T-helper 9 cell (primary cell): ENCODE measurements at places on chromosomes 13 and 19.
A peak's percentile ranks its signal among the peaks of the same experiment; 100 is the strongest.

DNA sequence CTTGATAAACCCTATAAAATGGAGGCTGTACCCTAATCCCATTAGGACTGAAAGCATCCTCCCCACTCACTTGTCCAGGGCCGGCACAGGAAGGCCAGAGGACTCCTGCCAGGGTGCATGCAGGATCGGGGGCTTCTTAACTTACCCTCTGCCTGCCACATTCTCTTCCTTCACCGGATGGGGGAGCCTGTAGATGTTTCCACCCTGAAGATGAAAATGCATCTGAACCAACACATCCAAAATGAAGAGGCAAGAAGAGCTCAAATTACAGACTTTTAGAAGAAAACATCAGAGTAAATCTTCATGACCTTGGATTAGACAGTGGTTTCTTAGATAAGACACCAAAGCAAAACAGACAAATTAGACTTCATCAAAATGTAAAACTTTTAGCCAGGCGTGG, 25.9 kb upstream of the NAPA start:
- DNase-seq, result no peak

GRCh38 chr19:57171551-57172081, 4.3 kb upstream of the DUXA start:
- peak; percentile 27 for DNase-seq

DNA sequence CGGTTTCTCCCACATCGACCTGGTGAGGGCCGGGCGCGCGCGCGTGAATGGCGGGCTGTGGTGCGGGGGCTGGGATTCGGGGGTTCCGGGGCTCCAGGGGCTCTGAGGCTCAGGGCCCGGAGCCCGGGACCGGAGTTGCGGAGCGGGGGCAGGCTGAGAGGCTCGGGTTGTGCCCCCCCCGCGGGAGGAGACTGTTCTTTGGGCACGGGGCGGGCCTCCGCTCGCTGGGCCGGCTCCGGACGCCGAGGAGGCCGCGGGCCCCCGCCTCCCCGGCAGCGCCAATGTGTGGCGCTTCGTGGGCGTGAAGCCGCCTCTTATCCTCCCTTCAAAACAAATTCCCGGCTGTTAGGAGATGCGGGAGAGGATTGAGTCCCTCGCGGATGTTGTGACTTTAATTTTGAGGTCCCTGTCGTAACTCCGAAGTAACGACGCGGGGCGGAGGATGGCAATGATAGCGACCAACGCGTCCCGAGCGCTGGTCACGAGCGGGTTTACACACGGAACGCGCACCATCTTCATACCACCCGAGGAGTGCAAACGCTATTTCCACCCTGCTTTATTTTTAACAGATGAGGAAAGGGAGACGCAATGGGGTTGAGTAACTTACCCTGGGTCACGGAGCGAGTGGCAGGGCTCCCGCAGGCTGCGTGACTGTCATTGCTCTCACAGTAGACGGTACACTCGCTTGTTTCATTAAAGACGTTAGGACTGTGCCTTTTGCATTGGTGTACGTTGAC, 536 bp downstream of the UBA2 start:
- DNase-seq, result no peak

GRCh38 chr13:33184112-33184490, 101.5 kb downstream of the STARD13 start:
- no peak for DNase-seq

DNA sequence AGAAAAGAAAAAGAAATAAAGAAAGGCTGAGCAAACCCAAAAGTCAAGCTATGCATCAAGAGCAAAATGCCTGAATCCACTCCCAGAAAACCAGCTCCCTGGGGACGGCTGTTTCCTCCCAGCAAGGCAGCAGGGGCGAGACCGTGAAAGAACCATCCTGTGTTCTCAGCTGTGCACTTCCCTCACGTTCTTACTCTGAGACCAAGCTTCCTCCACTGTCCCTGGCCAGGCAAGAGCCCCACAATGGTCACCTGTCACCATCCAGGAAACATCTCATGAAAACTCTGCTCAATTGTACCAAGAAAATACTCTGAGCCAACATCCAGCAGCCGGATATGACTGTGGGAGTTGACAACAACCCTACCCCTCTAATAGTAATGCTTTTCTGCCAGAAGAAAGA, 22.9 kb downstream of the RAB20 start:
- no peak for DNase-seq

GRCh38 chr19:58315580-58315979, 10.4 kb downstream of the ERVK3-1 start:
- no peak for DNase-seq

- no peak for DNase-seq
These were observed 63.5 kb downstream of the TSHZ3 start for GRCh38 chr19:31285744-31286143.

DNA sequence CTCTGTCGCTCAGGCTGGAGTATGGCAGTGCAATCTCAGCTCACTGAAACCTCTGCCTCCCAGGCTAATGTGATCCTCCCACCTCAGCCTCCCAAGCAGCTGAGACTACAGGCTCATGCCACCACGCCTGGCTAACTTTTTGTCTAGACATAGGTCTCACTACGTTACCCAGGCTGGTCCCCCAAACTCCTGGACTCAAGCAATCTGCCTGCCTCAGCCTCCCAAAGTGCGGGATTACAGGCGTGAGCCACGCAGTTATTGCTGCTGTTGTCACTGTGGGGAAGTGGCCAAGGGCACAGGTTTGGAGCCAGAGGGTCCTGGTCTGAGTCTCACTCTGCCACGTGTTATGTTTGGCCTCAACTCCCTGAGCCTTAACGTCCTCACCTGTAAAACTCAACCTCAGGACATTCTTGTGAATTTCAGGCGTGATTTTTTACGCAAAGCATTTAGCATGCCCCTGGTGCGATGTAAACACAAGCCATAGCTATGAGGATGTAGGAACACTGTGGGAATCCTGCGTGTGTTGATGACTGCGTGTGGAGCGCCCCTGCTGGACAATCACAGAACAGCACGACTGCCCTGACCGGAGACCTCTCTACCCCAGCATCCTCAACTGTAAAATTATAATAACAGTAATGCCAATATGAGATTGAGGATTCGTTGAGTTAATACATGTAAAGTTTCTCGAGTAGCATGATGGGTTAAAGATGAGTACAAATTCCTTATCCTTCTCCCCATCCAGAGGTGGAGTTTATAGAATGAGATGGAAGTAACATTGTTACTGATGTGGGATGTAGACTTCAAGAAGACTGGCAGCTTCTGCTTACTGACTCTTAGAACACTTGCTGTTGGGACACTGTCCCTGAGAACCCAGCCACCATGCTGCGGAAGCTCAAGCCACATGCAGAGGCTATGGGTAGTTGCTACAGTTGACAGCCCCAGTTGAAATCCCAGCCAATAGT, 41.8 kb upstream of the PNMA8B start:
- peak; percentile 66 for DNase-seq

DNA sequence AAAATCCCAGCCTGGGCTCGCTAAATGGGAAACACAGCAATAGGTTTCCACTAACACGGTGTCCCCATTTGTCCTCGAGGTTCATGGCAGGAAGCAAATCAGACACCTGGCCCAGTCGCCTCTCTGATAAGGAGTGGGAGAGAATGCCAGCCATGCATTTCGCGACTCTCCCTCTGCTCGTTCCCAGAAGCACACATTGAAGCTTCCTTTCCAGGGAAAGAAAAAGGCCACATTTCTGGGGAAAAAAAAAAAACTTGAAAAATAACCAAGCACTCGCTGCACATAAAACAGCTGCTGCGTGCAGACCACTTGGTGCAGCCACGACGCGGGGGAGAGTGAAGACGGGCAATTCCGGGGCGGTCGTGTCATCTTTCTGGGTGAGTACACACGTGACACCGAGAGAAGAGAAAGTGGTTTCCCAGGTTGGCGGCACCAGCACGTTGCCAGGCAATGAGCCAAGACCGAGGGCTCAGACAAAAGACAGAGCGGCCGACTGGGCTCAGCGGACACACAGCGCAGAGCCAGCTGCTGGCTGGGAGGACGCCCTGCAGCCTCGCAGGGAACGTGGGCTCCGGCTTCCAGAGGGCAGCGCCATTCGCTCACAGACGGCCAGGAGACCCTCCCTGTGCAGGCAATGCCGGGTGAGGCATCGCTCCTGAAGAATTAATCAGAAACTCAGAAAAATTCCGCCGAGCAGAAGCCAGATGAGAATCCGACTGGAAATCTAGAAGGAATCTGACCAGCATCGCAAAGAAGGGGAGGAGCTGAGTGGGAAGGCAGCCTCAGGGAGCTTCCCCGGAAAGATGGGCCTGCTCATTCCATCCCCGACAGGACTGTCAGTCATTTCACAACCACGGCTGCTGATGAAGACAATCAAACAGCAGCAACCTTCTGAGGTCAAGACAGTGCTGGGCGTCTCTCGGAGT, 83.2 kb upstream of the IRS2 start:
- no peak for DNase-seq

DNA sequence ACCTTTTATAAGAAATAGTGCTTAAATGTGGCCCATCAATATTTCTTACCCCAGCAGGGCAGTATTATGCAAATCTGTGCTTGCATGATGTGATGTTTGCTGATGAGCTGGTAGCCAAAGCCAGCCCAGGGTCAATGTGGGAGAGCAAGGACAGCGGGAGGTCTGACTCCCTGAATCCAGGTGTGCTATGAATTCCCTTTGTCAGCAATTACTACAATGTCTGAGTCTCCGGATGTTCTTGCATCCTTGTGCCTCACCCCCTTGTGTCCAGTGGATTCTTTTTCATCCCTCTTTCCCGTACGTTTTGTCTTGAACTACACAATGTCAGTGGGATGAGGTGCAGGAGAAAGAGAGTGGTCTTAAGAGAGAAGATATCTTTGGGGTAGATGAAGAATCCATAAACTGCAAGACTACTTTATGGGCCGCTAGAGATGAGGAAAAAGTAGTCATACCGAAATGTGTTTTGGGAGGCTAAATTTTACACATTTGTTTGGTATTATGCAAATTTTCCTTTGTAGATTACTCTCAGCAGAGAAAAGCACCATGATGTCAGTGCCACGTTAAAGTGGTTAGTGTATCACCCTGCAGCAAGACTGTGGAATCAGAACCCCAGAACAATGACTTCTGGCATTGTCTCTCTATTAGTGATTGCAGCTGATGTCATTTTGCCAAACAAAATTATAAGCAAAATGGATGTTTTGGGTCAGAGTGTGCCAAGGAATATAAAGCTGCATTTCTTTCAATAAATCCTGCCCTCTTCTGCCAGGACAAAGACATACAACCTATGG, 53.5 kb upstream of the TSHZ3 start:
- no peak for DNase-seq

DNA sequence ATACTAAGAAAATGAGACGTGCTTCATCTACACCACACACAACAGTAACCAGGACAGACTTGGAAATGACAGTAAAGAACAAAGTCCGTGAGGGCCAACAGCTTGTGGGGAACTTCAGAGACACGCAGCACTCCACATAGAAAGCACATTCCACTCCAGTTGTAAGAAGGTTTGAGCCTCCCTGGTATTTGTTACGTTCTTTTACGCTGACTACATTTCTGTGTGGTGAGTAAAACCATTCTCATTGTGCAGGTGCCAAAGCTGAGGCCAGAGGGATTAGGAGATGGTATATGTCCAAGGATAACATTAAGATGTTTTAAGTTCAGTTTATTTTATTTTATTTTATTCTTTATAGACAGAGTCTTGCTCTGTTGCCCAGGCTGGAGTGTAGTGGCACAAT, 1189.9 kb downstream of the UQCRFS1 start:
- no peak for DNase-seq

GRCh38 chr19:41860419-41861115, 512 bp downstream of the RPS19 start:
- DNase-seq, result no peak

- no peak for DNase-seq
These were observed 187.7 kb downstream of the RAP2A start for GRCh38 chr13:97621631-97622030.

- no peak for DNase-seq
These were observed 92.8 kb downstream of the FAM216B start for GRCh38 chr13:42874221-42874620.

- no peak for DNase-seq
These were observed 34.2 kb downstream of the TDRD3 start for GRCh38 chr13:60431108-60431700.

DNA sequence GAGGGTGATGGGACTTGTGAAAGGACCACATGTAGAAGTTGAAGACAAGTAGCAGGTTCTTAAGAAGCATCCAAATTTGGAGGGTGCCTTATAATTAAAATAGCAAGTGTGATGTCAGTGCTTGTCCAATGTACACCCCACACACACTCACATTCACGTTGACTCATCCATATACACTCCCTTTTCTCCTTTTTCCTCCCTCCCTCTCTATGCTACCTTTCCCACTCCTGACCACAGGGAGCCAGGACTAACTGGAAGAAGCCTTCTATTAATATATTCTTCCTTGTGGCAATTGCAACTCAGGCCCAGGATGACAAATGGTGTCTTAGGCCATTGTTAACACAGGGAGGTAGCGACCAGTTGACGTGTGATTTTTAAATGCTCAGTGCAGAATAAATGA, 16.3 kb upstream of the GPR183 start:
- DNase-seq, result no peak

DNA sequence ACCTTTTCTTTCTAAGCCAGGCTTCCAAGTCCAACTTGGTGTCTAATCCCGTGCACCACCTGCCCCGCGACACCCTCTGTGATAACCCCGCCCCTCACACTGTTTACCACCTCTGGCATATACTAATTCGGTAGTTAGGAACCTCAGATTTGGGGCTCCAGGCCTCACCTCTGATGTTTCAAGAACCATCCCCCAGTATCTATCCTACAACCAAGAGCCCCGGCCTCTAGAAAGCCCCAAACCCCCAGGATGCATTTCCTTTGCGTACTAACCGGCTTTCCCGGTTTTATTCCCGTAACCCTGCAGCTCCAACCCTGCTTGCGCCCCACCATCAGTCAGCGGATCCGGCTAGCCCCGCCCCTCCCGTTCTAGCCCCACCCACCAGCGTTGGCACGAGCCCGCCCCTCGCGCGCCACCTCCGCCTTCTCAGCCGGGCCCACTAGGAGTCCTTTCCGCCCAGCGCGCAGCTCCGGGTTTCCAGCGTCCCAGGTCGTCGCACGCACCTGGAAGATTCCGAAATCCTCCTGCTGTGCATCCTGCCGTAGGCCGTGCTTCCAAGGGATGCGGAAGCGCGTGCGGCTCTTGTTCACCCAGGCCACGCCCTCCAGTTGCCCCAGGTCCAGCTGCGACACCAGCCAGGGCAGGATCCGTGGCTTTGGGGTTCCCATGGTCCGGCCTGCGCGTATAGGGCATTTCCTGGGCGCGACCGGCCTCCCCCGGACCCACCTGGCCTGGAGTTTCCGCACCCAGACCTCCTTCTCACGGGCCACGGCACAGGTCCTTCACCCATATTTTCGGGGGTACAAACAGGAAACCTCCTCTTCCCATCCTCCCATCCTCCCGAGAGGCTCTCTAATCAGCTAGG, 1.3 kb downstream of the IRF3 start:
- DNase-seq, result peak; percentile 96
